ENCODE measurements at places on chromosomes 7 and 10.

- ATAC-seq, result no peak
Observed at GRCh38 chr7:83588602-83589240, 60.2 kb downstream of the SEMA3E start.

DNA sequence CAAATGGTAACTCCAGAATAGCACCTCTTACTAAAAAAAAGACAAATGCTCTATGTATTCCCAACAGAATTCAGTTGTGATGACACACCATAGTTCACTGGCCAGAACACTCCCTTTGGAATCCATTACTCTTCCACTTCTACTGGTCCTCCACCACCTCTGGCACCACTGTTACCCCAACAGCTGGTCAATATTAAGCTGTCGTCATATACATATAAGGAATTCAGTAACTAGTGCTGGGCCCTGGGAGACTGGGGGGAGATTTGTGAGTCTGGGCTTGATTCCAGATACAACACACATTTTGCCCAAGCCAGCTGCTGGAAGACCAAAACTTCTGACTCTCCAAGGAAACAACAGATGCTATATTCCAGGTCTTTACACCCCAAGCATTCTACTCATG lies 26.0 kb upstream of the ITGA8 start:
- ATAC-seq, result no peak

DNA sequence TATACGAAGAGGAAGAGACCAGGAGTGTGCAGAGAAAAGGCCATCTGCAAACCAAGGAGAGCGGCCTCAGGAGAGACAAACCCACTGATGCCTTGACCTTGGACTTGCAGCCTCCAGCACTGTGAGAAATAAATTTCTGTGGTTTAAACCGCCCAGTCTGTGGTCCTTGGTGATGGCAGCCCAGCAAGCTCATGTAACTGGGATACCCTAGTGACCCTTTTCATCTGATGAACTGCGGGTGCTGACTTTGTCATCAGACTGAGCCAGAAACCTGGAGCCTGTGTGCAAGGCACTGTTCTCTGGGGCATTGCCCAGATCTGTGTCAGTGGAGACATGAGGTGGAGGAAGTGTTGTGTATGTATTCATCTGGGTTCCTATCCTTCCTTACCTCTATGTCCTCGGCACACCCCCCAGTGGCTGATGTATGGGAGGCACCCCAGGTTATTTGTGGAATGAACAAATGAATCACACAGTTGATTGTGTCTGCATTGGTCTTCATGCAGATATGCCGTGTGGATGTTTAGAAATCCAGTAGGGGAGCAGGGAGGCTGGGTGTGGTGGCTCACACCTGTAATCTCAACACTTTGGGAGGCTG lies 64.5 kb upstream of the BTBD16 start:
- ATAC-seq, result no peak

DNA sequence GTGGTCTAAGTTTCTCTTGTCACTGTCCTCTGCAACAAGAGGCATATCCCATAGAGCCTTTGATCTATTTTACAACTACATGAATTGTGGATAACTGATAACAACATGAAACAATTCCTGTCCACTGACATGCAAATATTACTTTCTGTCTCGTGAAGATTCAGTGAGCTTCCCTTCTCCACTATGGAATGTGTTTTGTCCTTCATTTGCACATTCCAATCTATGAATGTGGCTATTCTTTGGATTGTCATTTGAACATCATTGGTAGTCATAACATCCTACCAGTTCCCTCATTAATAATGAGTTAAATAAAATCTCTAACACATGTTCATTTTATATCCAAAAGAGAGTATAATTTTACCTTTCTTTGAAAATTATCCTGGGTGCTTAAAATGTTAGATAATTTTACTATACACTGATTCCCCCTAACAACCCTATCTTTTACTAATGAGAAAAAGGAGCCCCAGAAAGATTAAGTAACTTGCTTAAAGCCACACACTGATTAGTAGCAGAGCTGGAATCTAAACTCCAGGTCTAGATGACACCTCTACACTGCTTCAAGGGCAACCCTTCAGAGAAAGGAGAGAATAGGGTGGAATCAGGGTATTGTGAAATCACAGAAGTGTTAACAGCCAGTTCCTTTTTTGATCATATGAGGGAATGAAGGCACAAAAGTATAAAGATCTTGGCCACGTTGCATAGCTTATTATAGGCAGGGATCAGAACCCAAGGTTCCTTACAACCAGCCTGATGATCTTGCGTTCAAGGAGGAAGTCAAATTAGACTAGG lies 39.1 kb downstream of the PDE1C start:
- ATAC-seq, result no peak

GRCh38 chr7:96910486-96910885 lies 94.9 kb upstream of the DLX6 start:
- ATAC-seq, result no peak

- ATAC-seq, result no peak
Observed at GRCh38 chr10:802506-802905, 113.0 kb upstream of the DIP2C start.

GRCh38 chr7:90224195-90224594 lies 12.7 kb downstream of the STEAP2 start:
- ATAC-seq, result no peak

- no peak for ATAC-seq
Observed at GRCh38 chr7:135193615-135194081, 17.7 kb downstream of the WDR91 start.

GRCh38 chr7:23347033-23347681 lies 48.0 kb downstream of the MALSU1 start:
- no peak for ATAC-seq

GRCh38 chr7:83769407-83769806 lies 120.5 kb upstream of the SEMA3E start:
- no peak for ATAC-seq

- no peak for ATAC-seq
Observed at GRCh38 chr7:47035522-47035921, 546.4 kb downstream of the TNS3 start.

- no peak for ATAC-seq
Observed at GRCh38 chr10:52756966-52757365, 15.6 kb downstream of the MBL2 start.

DNA sequence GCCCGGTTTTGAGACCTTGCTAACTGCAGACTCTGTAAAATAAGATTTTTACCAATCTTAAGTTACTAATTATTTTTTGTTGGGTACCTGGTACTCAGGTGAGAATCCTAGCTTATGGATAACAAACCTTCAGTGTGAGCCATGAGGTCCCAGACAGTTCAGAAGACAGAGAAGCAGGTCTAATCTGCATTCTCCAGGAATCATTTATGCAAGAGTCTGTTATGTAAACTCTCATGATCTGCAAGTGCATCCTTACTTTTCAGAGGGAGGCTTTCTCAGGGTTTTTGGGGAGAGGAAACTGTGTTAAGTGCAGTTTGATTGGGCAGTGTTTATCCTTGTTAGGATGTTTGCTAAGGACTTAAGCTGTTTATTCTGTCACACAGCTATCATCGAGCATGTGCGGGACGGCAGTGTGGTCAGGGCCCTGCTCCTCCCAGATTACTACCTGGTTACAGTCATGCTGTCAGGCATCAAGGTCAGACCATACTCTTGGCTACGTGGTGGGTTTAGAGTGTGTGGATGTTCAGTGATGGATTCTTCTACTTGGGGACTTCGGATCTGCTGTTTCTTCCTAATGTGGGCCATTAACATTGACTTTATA lies 50.2 kb downstream of the SND1 start:
- ATAC-seq, result no peak

- ATAC-seq, result peak; percentile 46
Observed at GRCh38 chr7:50782375-50783208, at the start of gene GRB10. TSS of gene GRB10 (minus strand) at chr7:50782896. CDS start at chr7:50732322, 50,574 bp downstream.

- ATAC-seq, result no peak
Observed at GRCh38 chr10:49689882-49690510, 10.5 kb downstream of the C10orf53 start.

DNA sequence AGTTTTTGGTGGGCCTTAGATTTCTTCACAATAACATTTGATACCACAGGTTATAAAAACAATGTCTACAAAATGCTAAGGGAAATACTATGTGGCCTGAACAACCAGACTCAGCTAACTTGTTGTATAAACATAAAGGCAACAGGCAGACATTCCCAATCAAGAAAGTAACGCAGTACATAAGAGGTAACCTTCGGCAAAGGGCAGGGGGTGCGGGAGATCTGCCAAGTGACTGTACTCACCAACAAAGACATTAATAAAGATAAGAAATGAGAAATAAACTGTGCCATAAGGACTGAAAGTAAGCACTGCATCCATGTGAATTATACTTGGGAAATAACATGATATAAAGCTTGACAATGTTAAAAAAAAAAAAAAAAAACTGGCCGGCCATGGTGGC lies 15.4 kb downstream of the NSUN6 start:
- no peak for ATAC-seq

- no peak for ATAC-seq
Observed at GRCh38 chr10:84158061-84158460, 15.5 kb upstream of the GPR15LG start.

DNA sequence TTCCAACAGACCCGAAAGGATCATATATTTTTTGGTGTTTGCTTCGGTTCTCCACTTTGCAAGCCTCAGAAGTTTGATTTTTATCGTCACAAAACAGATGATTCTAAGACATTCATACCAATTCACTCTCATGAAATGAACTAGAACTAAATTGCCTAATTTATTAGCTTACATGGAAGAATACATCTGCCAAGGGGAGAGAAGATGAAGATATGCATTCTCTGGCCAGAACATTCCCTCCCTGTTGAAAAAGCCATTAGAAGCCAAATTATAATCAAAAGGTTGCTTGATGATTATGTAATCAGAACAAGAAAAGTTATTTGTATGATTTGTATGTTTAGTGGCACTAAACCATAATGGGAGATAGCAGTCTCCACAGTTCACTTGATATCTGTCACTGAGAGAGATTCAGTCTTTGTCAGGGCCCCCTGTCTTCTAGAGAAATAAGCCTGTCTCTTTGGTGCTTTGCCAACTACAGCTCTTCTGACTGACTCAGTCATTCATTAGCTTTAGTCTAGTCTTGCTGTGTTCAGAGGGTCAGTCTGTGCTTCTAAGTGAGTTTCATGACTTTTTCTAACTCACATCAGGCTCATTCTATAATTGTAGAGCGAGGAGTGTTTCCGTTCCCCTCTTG lies 95.3 kb upstream of the GNAI1 start:
- ATAC-seq, result no peak

GRCh38 chr7:140618306-140618705 lies 22.3 kb downstream of the DENND2A start:
- no peak for ATAC-seq

DNA sequence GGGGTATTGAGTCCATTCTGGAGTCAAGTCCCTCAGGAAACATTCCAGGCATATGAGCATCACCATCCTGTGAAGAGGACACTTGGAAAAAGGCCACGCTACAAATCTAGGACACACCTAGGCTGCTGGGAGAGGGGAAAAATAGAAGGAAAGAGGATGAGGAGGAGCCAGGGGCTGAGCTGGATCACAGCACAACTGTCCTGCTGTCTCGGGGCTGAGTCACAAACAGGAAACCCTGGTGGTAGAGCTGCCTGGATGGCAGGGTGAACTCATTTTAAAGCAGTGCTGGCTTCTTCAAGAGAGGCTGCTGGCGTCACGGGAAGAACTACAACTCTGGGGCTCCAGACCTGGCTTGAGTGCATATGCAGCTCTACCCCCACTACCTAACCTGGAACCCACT lies 151.5 kb downstream of the RNF216 start:
- ATAC-seq, result peak; percentile 16

DNA sequence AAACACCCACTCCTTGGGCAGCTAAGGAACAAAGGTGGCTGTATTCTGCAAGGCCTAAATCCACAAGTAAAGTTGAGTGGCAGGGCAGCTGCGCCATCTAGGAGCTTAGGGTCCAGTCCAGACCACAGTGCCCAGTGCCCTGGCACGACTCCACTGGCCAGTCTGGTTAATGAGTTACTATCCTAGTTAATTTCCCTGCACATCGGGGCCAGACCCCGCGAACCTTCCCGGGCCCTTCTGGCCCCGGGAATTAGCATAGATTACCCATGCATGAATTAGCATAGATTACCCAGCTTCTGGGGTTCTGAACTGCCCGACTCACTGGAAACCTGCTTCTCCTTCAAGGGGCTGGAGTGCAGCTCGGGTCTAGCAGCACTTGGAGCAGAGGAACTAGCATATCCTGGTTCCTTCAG lies 3.2 kb upstream of the EMX2 start:
- no peak for ATAC-seq

DNA sequence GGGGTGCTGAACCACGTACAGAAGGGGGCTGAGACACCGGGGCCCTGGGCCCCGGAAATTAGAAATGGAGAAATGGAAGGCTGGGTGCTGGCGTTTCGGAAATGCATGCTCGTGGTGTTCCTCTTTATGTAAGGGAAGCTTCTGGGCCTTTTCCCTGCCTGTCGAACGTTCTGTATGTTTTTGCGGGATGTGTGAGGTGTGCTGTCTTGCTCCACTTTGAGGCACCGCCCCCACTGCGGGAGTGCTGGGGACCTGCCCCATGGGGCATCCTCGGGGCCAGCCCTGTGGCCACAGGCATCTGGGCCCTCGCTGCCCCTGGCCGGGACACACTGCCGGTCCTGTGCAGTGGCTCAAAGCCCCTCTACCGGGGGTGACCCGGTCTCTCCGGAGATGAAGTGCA lies 1.7 kb upstream of the VENTX start:
- ATAC-seq, result no peak

- ATAC-seq, result no peak
Observed at GRCh38 chr7:101633511-101633910, 4.4 kb upstream of the MYL10 start.

Data from stimulated activated memory B cell treated with anti-CD40 and anti-IgM and Interleukin-4, amounts not matched to agents 10 μg/mL and 1 μg/mL and 100 μg/mL, for 72 hours (primary cell).